ENCODE measurements at places on chromosomes 7 and 10.

- DNase-seq = no peak
These were observed 14.8 kb upstream of the ANKRD1 start for GRCh38 chr10:90935581-90936275.

DNA sequence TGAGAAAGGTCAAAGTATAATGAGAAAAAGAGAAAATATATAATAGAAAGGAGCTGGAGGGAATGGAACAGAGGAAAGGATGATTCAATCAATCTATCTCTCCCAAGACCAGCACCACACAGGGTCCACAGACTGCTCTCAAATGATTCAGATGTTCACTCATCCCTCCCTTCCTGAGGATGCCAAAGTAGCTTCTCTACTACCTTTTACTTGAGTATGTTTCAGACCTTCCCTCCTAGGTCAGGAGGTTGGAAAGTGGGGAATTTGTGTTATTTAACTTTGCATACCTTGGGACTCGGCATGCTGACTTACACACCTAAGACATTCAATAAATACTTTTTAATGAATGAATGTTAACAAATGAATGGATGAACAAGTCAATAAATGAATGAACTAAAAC is 30.6 kb downstream of the CPVL start:
- no peak for DNase-seq

GRCh38 chr7:121449735-121450240 is 53.7 kb upstream of the FAM3C start:
- no peak for DNase-seq

DNA sequence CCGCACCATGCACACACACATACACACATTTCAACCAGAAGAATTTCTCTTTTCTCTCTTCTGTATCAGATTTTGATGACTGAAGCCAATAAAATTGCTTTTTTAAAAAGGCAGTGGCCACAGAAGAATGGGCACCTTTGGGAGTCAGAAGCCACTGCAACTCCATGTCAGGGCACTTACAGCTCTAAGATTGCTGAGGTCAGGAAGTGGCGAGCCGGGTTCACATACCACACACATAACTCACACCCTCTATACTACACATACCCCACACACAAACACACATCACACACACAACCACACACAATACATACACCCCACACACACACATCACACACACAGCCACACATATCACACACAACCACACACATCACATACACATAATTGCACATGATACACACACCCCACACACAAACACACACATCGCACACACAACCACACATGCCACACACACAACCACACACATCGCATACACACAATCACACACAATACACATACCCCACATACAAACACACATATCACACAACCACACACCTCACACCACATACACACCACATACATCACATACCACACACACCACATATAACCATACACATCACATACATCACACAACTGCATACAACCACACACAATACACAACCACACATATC is 31.2 kb downstream of the GPRIN2 start:
- peak; percentile 69 for DNase-seq

DNA sequence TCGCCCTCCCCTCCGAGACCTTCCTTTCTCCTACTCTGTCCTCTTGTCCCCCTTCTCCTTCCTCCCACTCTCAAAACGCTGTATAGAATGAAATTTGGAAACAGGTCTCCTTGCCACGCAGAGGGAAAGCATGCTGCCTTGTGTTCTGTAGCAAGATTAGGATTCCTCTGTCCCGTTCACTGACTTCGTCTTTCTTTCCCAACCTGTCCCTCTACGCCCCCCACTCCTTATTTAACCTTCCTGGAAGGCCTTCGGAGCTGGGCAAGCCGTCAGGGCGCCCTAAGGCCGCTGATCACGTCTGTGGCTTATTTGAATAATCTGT is 1.3 kb downstream of the HOXA9 start:
- DNase-seq = no peak

- no peak for DNase-seq
These were observed 162.3 kb downstream of the SKIDA1 start for GRCh38 chr10:21363092-21363730.

DNA sequence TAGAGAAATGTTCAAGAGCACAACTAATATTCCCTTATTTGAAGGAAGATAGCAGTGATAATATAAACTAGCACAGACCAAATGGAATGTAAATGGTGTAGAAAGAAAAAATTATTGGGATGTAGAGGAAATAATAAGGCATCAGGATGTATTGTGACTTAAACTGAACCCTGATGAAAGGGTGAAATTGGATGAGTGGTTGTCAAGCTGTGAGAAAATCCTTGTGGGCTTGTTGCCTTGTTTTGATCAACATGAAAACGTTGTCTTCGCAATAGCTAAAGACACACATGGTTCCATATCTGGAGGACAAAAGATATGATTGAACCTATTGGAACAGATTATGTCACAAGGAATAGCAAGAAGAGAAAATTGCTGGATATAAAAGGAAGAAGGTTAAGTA is 40.3 kb upstream of the CNTNAP2 start:
- DNase-seq = no peak

- no peak for DNase-seq
These were observed 60.1 kb downstream of the DENND11 start for GRCh38 chr7:141641876-141642275.

GRCh38 chr7:78437118-78437517 is 638.5 kb downstream of the PHTF2 start:
- DNase-seq = no peak

GRCh38 chr10:95691281-95691680 is 2.4 kb downstream of the TCTN3 start:
- no peak for DNase-seq

- DNase-seq = peak; percentile 12
These were observed 285.9 kb downstream of the LRMDA start for GRCh38 chr10:75717126-75717916.

DNA sequence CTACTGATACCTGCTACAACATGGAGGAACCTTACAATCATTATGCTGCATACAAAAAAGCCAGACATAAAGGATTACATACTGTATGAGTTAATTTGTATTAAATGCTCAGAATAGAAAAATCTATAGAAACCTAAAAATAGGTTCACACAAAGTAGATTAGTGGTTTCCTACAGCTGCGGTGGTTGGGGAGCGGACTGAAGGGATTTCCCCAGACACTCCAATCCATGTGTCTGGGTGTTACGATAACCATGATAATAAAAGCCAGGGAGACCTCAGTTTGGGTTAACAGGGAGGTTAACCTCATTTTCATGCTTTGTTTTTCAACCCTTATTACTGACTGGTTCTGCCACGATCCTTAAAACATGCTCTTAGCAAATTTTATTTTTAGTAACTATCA is 355.9 kb downstream of the KCNMA1 start:
- no peak for DNase-seq

DNA sequence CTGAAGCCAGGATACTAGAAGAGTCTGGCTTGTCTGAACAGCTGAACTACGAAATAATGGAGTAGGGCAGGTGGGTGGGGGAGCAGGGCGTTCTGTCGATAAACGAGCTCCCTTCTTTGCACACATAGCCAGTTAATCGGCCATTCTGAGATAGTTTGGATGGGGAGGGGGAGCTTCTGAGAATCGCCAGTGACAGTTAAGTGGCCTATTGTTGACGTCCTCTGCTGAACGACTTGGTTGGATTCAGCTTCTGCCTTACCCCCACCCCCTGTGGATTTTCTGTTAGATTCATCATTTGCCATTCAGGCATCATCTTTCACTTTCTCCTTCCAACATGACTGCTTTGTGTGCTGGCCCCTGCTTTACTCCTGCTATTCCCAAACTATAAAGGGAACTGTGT is 520 bp downstream of the CPA5 start:
- DNase-seq = no peak

GRCh38 chr10:93917821-93918220 is 24.0 kb downstream of the SLC35G1 start:
- DNase-seq = no peak

DNA sequence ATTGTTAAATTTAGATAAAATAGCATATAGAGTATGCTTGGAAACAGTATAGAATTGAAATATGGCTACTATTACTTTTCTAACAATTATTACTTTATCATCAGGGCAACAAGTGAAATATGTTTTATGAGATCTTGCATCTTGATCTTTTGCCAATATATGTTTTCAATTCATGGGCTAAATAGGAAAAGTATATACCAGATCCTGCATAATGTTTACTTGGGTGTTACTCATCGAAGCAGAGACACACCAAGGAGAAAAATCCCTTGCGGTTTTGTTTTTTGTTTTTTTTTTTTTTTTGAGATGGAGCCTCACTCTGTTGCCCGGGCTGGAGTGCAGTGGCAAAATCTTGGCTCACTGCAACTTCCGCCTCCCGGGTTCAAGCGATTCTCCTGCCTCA is 541.4 kb downstream of the SUGCT start:
- no peak for DNase-seq

GRCh38 chr10:2280713-2281300 is 543.5 kb upstream of the ADARB2 start:
- DNase-seq = no peak

GRCh38 chr7:157372300-157373232 is 35.8 kb downstream of the DNAJB6 start:
- DNase-seq = no peak

GRCh38 chr10:61187601-61188000 is 243.6 kb upstream of the RHOBTB1 start:
- no peak for DNase-seq

- no peak for DNase-seq
These were observed 345.9 kb downstream of the KIF20B start for GRCh38 chr10:90047243-90047729.

DNA sequence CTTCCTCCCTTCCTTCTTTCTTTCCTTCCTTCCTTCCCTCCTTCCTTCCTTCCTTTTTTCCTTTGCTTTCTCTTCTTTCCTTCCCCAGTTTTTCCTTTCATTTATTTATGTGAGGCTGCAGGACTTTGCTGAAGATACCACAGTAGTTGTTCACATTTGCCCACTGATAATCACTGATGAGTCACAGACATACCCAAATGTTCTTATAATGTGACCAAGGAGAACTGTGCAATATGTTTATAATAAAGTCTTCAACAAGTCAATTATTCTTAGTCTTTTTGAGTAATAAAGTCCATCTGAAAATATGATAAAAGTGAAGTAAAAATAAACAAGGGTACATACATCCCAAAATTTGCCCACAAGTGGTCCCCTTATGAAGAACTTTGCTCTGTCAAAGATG is 159.7 kb downstream of the GNAI1 start:
- DNase-seq = no peak

DNA sequence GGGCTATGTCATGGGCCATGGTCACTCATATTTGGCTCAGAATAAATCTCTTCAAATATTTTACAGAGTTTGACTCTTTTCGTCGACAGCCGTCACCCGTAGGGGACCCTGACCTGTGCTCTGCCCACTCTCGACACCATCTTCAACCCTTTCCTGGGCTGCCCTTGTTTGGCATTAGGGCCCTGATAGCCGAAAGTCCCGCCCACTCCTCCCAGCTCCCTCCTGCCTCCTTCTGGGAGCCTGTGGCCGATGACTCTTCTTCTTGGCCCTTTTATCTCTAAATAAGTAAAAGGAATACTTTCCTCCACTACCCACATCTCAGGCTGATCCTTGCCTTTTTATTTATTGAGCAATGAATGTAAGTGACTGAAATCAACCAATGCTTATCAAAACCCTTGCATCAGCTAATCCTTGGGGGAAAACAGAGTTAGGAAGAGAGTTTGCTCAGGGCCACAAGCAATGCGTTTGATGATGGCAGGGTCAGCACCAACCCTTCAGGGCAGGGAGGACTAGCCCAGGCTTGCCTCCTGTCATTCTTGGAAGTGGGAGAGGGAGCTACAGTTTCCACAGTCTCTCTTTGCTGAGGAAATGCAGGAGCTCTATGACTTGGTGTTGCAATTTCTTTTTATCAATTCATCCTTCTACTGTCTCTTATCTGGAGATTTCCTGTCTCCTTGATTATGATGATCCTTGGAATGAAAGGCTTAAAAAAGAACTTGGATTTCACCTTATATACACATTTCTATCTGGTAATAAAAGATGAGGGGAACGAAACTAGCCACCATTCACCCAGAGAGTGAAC is 218.2 kb upstream of the PODXL start:
- DNase-seq = peak; percentile 79

DNA sequence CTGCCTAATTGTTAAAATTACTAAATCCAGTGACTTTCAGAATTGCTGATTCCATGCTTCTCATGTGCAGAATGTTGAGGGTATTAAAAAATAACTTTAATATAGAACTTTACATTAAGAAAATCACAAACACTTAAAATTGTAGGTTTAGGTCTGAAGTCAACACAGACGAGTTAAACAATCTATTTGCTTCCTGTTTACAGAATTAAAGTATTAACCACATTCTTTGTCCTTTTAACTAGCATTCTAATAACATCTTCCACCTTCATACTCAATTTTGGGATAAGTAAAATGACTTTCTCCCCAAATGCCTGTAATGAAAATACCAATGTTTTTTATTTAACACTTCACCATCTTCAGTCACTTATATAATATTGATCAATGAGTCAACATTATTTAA is 2.2 kb downstream of the ITGB1 start:
- DNase-seq = no peak

GRCh38 chr10:71975871-71976725 is 11.9 kb downstream of the CHST3 start:
- DNase-seq = no peak

GRCh38 chr10:122342293-122343134 is 32.0 kb upstream of the PLEKHA1 start:
- peak; percentile 76 for DNase-seq

- DNase-seq = no peak
These were observed 895 bp upstream of the ZNF804B start for GRCh38 chr7:88758381-88759229.

DNA sequence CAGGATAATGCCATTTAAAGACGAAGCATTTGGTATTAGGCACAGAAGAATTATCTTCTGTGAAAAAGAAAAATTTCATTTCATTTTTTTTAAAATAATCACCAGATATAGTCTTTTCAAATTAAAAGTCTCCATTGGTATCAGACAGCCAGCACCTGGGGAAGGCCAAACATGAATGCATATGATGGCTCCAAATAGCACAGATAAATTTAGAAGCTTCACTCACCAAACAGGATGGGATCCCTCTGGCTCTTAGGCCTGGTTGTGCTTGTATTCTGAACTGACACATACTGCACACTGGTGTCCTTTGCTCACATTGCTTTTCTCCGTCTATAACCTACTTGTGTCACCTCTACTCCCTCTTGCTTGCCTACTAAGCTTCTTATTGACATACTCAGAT is 169.5 kb upstream of the CHRM2 start:
- no peak for DNase-seq

- no peak for DNase-seq
These were observed 28.6 kb downstream of the KCNH2 start for GRCh38 chr7:150949564-150949963.

- peak; percentile 49 for DNase-seq
These were observed 30.6 kb downstream of the MYL10 start for GRCh38 chr7:101598422-101598985.

- DNase-seq = no peak
These were observed 36.5 kb downstream of the C10orf71 start for GRCh38 chr10:49335364-49335972.

DNA sequence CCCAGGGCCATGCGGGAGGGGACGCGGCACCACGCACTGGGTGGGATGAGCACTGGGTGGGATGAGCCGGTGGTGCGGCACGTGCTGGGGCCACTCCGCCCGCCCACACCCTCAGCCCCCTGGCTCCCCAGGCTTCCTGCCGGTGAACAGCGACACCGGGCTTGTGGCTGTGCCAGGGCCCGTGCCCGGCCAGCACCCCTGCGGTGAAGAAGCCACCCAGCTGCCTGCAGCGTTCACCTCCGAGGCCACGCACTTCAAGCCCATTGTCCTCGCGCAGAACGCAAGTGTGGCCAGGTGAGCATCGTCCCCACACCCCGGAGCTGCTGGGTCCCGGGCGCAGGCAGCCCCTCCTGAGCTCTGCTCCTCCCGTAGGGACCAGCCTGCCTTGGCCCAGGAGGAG is 31.8 kb upstream of the UTF1 start:
- DNase-seq = no peak

- DNase-seq = peak; percentile 13
These were observed 3.8 kb downstream of the MINDY3 start for GRCh38 chr10:15856328-15857015.

All from Caco-2 (cell line).